GM04504 (cell line): ENCODE measurements at places on chromosomes 4 and X.
A peak's percentile ranks its signal among the peaks of the same experiment; 100 is the strongest.

- DNase-seq: no peak
Observed at GRCh38 chrX:134760650-134761049, 102.4 kb upstream of the PLAC1 start.

- peak; percentile 16 for DNase-seq
Observed at GRCh38 chr4:157664726-157665125, 444.2 kb downstream of the GRIA2 start.

- DNase-seq: no peak
Observed at GRCh38 chr4:138835832-138836533, 179.6 kb upstream of the NOCT start.

DNA sequence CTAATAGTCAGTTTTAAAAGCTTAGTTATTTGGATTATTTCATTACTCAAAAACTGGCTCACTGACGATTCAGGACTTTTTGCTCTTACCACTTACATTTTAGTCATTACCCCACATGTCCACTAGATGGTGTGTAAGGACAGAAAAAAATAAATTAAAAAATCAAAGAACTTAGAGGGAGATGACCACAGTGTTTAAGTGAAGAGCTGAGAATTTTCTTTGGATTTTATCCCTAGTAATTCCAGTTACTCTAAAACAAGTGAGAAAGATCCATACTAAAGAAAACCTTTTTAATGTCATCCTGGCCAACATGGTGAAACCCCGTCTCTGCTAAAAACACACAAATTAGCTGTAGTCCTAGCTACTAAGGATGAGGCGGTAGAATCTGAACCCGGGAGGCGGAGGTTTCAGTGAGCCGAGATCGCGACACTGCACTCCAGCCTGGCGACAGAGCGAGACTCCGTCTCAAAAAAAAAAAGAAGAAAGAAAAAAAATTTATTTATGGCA, 26.4 kb upstream of the TMPRSS11B start:
- peak; percentile 19 for DNase-seq

DNA sequence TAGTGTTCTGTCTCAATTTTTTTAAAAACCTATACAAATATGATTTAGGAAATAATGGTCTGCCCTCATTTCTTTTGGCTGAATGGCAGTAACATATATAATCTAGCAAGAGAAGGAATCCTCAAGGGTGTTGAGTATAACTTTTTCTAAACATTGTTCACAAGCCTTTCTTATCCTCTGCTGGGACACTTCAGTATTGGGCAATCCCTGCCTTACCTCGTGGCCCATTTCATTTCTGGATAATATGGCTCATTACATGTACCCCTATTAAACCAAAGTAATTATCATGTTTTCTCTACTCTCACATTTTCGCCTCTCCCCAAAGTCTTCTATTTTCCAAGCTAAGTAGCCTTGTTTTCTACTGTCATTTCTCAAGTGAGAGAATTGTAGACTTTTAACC, 110.8 kb upstream of the STIM2 start:
- DNase-seq: no peak

GRCh38 chr4:169492436-169493163, 119.8 kb downstream of the NEK1 start:
- DNase-seq: peak; percentile 24

DNA sequence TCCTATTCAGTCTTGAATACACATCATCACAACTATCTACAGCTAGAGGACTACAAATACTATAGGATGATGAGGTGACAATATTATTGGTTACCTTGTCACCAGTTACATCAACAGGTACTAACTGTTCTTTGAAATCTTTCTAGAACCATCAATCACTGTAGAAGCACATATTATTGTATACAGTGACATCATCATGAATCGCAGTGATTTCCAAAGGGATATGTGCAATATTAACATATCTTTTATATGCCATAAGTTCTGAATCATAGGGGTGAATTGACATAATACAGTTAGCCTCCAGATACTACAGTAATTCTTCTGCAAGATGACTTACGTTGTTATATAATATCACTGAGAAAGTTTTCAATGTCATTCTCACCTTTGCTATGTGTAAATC, 105.2 kb upstream of the HPGD start:
- no peak for DNase-seq

GRCh38 chr4:35175894-35176293, 1068.4 kb downstream of the ARAP2 start:
- no peak for DNase-seq

DNA sequence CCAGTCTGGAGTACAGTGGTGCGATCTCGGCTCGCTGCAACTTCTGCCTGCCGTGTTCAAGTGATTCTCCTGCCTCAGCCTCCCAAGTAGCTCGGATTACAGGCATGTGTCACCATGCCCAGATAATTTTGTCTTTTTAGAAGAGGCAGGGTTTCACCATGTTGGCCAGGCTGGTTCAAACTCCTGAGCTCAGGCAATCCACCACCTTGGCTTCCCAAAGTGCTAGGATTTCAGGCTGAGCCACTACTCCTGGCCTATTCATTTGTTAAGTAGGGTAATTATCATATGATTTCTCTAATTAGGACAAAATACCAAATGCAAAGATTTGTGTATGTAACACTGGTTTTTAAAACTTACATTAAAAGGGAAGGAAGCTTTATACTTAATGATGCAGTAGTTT, 137.8 kb downstream of the GPM6A start:
- no peak for DNase-seq

GRCh38 chr4:123943976-123944375, 547.4 kb downstream of the SPRY1 start:
- no peak for DNase-seq

- DNase-seq: no peak
Observed at GRCh38 chr4:113869743-113870375, 108.3 kb upstream of the CAMK2D start.

DNA sequence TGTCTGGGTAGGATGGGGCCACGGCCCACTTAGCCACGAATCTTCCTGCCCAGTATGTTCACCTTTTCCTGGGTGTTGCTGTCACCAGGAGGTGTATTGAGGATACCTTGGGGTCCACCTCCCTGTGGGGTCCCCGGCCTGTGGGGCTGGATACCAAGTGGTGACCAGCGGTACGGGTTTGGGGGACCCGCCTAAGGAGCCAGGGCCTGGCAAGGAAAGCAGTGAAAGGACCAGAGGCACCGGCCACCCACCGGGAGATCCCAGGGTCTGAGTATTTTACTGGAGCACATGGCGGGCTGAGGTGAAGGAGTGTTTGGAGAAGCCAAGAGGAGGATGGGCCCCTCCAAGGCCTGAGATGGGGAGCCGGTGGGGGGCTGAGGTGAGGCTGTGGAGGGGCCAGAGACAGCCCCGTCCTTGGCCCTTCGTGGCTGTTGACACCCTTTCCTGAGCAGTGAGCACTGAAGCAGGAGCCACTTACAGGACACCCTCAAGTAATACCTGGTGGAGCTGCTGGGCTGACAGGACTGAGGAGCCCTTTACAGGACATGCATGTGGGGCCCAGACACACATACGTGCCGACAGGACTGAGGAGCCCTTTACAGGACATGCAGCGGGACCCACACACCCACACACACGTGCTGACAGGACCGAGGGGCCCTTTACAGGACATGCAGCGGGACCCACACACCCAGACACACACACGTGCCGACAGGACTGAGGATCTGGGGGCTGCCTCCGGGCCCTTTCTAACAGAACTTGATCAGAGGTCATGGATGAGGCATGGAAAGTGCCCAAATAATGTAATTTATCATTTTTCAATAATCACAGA, 38.4 kb downstream of the TMEM271 start:
- no peak for DNase-seq

DNA sequence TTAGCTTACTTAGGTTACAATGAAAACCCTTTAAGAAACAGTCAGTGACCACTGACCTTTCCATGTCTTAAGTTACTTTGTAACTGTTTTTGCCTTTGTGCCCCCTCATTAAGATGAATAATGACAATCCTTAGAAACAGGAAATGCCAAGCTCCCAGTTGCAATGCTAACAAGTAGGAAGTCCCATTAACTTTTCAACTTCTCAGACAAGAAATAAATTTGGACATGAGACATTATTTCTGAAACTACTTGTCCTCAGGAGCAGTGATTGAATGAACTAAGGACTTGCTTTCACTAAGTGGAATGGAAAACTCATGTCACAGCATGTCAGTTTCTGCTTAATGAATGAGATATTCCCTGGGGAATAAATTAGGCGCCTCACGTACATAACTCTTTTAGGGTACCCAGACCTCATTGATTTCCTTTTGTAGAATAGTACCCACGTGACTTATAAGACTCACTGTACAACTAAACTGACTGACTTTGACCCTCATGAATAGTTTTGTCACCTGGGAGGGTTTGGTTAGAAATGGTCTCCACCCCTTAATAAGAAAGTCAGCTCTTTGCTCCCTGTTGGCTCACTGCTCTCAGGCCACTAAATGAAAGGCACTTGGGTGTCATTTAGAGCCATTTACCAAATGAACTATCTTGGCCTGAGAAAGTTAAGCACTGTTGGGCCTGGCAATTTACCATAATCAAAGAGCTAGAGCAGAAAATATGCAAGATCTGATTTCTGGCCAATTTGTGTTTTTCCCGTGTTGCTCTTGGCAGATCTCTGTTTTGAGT, 383.9 kb downstream of the RPA4 start:
- DNase-seq: no peak

DNA sequence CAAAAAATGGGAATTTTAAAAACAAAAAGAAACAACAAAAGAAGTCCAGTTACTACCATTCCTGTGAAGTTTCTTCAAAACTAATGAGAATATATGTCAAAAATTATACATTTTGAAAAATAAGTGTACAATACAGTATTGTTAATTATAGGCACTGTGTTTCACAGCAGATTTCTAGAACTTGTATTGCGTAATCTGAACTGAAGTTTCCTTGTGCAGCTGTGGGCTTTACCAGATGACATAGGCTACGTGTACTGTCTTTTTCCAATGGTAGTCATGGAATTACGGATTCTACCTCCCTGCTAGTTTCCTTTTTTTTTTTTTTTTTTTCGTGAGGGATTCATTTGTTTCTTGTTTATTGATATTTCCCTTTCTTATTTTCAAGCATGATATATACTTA, 113.8 kb upstream of the GABRA2 start:
- no peak for DNase-seq

- DNase-seq: no peak
Observed at GRCh38 chr4:113145519-113146291, 96.3 kb downstream of the ANK2 start.
